ENCODE measurements at places on chromosomes 7 and 10.

DNA sequence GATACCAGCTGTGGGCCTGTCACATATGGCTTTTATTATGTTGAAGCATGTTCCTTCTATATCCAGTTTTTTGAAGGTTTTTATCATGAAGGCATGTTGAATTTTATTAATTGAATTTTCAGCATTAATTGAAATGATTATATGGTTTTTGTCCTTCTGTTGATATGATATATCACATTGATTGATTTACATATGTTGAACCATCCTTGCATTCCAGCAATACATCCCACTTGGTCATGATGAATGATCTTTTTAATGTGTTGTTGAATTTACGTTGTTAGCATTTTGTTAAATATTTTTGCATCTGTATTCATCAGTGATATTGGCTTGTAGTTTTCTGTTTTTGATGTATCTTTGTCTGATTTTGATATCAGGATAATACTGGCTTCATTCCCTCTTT lies 21.2 kb downstream of the PRSS37 start:
- no peak for DNase-seq

GRCh38 chr7:26381476-26382353 lies 90.1 kb downstream of the SNX10 start:
- DNase-seq = no peak

- DNase-seq = no peak
Observed at GRCh38 chr10:118234683-118235082, 107.4 kb downstream of the FAM204A start.

GRCh38 chr7:27424231-27424630 lies 181.6 kb downstream of the EVX1 start:
- no peak for DNase-seq
